ENCODE measurements at places on chromosomes 5 and 9.
A peak's percentile ranks its signal among the peaks of the same experiment; 100 is the strongest.

DNA sequence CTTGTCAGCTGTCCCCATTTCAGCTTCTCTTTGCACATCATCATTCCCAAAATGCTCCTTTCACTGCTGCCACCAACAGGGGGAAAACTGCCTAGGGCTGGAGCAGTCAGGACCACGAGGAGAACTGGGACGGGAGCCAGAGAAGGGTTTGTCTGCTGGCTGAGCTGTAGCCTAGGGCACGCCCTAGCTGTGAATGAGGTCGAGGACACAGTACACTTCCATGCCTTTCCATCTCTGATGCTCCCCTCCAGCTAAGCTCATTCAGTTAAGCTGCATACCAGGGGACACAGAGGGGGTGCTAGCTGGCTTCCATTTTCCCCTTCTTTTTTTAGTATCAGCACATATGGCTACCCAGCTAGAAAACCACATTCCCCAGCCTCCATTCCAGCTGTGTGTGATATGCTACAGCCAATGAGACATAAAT, 64.7 kb downstream of the STK10 start:
- DNase-seq = peak; percentile 58

- no peak for DNase-seq
These were observed 26.6 kb upstream of the ANGPTL2 start for GRCh38 chr9:127149010-127149409.

- DNase-seq = no peak
These were observed 108.7 kb downstream of the MUSK start for GRCh38 chr9:110777196-110777875.

- no peak for DNase-seq
These were observed 65.1 kb downstream of the ANKRD55 start for GRCh38 chr5:56168066-56168478.

- DNase-seq = peak; percentile 23
These were observed 470 bp downstream of the HBEGF start for GRCh38 chr5:140345919-140346347.

DNA sequence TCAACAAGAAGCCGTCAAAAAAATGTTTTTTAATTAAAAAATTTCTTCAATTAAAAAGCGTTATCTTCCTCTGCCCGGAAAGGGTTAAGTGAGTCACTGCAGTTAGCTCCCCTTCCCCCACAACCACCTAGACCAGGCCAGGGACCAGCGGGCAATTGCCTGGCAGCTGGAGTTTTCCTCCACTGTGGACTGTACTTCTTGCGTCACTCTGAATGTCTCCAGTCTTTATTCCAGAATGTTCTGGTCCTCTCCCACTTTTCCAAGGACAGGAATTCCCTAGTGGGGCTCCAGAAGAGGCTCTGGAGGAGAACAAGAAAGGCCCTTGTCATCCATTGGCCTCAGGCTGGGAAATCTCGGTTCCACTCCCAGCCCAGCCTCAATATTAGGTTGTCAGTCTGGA, 114.0 kb downstream of the C9orf50 start:
- DNase-seq = no peak

GRCh38 chr5:11046160-11046559, 285.1 kb upstream of the DAP start:
- no peak for DNase-seq

GRCh38 chr5:133729800-133730199, 117.5 kb upstream of the FSTL4 start:
- no peak for DNase-seq

DNA sequence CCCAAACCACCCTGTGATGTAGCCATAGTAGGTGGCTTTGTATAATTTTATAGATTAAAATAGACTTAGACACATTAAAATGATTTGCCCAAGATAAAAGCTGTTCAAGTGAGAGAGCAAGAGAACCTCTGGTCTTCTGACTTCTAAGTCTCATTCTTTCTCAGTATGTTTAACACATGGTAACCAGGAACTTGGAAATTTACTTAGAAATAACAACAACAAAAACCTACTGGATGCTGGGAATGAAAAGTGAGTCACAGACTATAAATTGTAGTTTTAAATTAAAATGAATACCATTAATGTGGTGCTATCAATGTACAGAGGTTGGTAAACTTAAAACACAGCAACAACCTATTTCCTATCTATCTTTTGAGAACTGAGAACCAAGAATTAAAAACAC, 30.4 kb downstream of the HMGCR start:
- DNase-seq = no peak

DNA sequence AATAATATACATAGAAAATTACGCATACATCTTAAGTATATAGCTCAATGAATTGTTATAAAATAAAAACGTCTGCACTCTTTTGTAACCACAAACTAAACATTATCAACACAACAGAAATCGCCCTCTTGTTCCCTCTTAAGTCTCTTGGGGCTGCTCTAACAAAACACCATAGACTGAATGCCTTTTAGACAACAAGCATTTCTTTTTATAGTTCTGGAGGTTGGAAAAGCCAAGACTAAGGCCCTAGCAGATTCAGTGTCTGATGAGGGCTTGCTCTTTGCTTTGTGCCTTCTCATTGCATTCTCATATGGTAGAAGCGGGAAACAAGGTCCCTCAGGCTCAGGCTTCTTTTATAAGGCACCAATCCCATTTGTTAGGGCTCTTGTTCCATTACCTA, 4.9 kb upstream of the IFNB1 start:
- DNase-seq = no peak

- DNase-seq = no peak
These were observed 24.3 kb downstream of the DUSP1 start for GRCh38 chr5:172746725-172747124.

DNA sequence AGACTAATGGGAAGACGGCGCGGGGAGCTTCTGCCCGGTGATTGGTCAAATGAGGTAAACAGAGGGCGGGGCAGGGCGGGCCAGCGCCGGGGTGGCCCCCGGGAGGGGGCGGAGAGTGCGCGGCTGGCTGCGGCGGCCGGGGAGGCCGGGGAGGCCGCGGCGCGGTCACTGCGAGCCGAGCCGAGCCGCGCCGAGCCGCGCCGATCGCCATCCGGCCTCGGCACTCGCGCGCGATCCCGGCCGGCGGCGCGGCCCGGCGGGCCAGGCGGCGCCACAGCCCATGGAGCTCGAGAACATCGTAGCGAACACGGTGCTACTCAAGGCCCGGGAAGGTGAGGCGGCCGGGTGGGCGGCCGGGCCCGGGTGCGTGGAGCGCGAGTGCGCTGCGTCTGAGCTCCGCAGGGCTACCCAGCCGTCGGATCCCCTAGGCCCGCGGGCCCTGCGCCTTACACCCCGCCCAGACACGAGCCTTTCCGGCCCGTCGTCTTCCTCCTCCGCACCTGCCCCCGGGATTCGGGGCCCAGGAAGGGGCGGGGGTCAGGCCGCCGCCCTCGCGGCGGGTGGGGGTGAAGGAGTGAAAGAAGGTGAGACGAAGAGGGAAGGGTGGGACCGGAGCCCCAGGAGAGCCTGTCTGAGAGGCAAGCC, at the start of gene GRK6:
Gene GRK6, plus strand, starts transcription at position 111 of the 645 bp plus-strand sequence. Its CDS starts 170 bp downstream, at position 281.
- peak; percentile 54 for DNase-seq

DNA sequence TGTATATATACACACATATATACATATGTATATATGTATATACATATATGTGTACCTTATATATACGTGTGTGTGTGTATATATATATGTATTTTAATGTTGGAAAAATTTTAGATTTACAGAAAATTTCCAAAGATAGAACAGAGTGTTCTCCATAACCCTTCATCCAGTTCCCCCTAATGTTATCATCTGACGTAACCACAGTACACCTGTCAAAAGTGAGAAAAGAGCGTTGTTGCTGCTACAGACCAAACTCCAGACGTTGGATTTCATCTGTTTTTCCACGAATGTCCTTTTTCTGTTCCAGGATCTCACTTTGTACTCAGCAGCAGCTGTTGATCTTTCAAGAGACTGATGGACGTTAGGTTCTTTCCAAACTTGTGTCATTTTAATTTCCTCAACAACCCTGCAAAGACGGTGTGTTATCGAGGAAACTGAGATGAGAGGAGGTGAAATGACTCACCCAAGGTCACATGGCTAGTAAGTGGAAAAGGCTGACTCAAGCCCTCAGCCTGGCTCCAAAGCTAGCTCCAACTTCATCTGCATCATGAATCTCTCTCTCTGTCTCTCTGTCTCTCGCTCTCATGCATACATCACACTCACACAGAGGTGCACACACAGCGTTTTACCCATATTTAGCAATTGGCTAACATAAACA, 17.0 kb upstream of the NTNG2 start:
- no peak for DNase-seq

GRCh38 chr5:132096904-132097303, 23.3 kb downstream of the CSF2 start:
- no peak for DNase-seq

- peak; percentile 65 for DNase-seq
These were observed 95.0 kb upstream of the NR5A1 start for GRCh38 chr9:124602204-124602603.

DNA sequence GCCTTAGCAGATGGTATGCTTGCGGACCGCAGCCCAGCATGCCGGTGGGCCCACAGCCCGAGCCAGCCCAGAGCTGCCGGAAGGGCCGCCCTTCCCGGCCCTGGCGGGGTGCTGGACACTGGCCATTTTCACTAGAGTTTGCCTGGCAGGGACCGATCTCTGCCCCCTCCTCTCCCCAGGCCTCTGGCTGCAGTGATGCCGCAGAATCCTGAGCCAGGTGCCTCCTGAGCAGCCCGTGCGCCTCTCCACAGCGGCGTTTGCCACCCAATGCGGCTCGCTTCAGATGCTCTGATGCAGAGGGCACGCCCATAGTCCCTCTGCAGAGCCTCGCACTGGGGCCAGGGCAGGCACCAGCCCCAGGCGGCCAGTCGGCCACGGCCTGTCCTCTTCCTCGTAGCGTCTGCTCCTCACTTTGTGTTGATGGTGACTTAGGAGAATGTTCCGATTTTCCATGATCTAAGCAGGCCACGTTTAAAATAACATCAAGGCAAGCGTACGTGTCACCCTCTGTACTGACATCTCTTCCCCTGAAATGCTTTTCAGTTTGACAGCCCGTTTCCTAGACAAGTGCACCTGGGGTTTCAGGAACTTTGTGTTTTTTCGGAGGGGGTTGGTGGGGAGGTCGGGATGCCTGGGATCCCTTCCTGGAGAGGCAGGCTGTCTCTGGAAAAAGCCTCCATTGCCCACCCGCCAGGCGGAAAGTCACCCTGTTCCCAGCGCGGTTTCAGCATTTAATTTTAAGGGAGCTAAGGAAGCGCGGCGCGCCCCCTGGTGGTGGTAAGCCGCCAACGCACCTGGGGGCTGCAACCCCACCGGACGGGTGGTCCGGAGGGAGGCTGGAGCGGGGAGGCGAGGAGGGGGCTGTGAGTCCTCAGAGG, 29.8 kb upstream of the HMCN2 start:
- DNase-seq = peak; percentile 65

GRCh38 chr9:98989036-98990000, 45.6 kb downstream of the COL15A1 start:
- peak; percentile 66 for DNase-seq

- peak; percentile 55 for DNase-seq
These were observed 149.5 kb downstream of the C9orf152 start for GRCh38 chr9:110058304-110058953.

- peak; percentile 73 for DNase-seq
These were observed 54.0 kb upstream of the LARP1 start for GRCh38 chr5:154701181-154701580.

GRCh38 chr9:87067426-87067825, 120.1 kb upstream of the GAS1 start:
- DNase-seq = no peak

DNA sequence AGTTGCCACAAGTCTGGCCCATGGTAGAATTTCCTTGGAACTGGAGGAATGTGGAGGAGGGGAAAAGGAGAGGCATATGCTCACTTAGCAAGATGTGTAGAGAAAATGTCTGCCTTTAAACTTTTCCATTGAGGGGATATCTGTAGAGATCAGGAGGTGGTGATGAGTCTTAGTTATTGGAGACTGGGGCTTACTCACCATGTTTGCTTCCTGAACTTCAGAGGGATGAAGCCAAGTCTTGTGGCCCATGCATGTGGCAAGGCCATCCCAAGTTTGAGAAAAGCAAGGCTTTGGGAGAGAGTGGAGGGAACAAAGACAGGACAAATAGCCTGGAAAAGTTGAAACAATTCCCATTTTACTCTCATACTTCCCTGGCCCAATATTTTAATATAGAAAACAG, 124.5 kb downstream of the GDNF start:
- no peak for DNase-seq

DNA sequence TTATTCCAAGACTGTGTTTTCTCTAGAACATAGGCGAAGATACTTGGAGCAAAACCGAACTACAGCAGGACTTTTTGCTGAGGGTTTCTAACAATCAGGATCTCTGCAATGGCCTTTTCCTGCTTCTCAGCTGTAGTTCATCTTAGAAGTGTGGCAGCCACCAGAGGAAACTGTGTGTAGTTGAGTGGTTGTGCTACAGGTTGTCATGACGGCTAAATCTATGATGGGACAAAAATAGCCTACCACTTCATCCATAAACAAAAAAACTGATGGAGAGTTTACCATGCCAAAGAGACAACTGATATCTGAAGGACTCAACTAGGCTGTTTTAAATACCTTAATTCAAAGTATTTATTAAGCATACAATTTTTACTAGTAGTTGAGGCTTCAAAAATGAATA, 28.2 kb upstream of the DMAC1 start:
- DNase-seq = no peak

GRCh38 chr9:135616619-135617537, 22.5 kb downstream of the GLT6D1 start:
- no peak for DNase-seq

GRCh38 chr5:36777105-36777757, 99.3 kb upstream of the NIPBL start:
- DNase-seq = peak; percentile 6

DNA sequence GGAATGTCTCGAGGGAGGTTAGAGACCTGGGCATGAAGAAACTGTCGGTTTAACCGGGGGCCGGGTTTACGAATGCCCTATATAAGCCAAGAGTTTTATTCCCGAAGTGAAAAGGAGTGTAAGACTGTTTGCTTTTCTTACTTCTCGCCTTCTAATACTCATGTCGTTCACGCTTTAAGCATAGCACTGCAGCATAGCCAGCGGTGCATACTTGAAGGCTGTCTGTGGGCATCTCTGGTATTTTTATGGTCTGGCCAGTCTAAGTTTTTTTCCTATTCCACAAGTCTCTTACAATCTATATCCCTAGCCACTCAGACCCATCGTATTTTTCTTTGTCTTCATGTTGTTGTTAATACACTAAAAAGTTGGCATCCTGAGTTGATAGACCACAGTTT, 1.2 kb downstream of the UHRF2 start:
- peak; percentile 32 for DNase-seq
